ENCODE measurements at places on chromosomes 7 and 10. TPM values are rescaled to one million over a fixed set of nuclear protein-coding genes. Genes with fewer than 3 reads are reported as not detected.

- DNase-seq = no peak
Measured at GRCh38 chr10:13441476-13441875, 87.3 kb downstream of the BEND7 start.

DNA sequence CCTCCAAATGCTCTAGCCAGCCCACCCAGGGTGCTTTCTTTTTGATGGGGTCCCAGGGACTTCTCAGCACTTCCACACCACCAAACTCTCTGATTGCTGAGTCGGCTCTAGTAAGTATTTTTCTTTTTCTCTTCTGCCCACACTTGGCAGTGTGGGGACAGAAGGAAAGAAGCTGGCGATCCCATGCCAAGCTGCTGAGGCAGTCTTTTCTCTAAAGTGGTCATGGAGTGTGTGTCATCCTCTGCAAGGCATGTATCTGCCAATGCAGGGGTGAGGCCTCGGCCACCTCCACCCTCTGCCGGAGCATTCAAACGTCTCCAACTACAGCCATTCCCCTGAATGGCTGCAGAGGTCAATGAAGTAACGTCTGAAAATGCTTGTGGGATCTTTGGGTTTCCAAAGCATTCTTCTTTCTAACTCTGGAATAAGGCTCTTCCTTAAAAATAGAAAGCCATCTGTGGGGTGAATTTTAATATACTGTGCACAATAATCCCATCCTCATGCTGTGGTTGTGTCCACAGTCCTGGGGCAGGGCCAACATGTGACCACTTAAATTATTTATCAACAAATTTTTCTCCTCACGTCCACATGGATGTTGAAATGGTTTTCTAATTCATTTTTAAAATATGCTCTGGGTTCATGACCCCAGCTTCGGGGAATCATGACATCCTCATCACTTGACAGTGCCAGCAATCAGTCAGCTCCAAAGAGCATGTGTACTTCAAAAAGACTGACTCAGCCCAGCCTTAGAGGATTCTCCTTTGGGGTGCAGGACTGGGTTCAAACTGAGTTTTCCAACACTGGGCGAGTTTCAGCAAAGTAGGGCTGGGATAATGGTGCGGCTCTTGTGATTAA, 171.3 kb upstream of the ITGB1 start:
- DNase-seq = no peak

The NEUROG3 gene
- total RNA-seq = not detected

- DNase-seq = no peak
Measured at GRCh38 chr10:22931948-22932347, 4.1 kb downstream of the ARMC3 start.

GRCh38 chr10:132460691-132461090, 63.7 kb downstream of the PWWP2B start:
- DNase-seq = no peak

GRCh38 chr7:140506788-140507464, 27.6 kb upstream of the MKRN1 start:
- no peak for DNase-seq

DNA sequence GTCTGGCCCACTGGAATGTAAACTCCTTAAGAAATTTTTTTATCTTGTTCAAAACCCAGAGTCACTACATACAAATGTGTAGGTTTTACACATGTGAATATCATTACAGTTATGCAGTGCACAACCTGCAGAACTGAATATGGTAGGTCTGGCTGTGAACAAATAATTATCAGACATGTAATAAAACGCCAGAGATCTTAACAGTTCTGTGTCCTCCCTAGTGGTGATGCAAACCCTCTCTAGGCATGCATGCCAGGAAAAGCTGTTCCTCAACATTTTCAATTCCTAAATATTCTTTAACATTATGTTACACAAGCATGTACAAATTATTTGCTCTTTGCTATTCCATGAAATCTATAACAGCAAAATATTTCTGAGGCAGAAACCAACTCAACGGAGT, 124.6 kb downstream of the IMMP2L start:
- no peak for DNase-seq

All from CD4-positive, alpha-beta T cell (primary cell).